ENCODE measurements at places on chromosomes 1 and 21.
A peak's percentile ranks its signal among the peaks of the same experiment; 100 is the strongest.

- DNase-seq: no peak
Measured at GRCh38 chr1:903305-903704, 20.4 kb upstream of the SAMD11 start.

DNA sequence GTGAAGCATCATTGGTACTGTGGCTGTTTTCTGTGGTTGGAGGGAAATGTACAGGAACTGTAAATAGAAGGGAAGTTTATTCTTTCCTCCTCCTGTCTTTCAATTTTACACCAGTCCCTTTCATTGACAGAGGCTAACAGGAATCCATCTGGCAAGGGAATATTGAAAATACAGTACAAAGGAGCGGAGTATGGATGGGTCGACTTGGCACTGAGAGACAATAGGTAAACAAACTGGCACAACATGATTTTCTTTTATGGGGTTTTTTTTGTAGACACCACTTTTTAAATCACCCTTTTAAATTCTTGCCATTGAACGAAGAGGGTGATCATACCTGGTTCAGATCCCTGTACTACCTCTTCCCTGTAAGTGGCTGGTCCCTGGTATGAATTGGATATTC, 341.3 kb downstream of the RWDD3 start:
- DNase-seq: no peak

DNA sequence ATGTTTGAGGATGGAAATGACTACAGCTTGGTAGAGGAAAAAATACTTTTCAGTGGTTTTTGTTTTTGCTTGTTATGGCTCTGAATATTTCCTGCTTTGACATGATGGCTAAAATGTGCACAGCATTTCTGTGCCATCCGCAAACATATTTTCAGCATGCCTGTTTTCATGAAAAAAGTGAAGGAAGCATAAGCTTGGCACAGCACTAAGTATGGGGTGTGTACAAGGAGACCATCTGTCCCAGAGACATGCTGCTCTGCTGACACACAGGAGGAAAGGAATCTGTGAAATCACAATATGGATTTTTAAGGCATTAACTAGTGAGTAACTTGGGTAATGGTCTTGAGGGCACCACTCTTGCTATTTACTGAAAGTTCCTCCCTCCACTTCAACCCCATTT, 595.5 kb downstream of the RWDD3 start:
- DNase-seq: no peak

DNA sequence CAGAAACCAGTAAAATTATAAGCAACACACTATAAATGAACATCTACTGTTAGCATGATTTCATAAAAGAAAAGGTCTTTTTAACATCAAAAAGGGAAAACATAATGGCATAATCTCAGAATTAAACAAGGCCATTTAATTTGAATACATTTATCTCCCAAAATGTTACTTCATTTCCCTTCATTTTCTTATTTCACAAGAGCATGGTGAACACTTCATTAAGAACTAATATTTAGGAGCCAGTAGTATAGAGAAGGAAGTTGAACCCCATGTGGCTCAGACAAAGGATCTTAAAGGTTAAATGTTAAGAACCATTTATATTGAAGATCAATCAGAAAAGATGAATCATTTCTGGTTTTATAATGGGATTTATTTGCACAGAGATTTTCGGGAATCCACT, 981.7 kb downstream of the TTLL7 start:
- DNase-seq: no peak

- no peak for DNase-seq
Measured at GRCh38 chr1:90778486-90778885, 61.4 kb upstream of the BARHL2 start.

DNA sequence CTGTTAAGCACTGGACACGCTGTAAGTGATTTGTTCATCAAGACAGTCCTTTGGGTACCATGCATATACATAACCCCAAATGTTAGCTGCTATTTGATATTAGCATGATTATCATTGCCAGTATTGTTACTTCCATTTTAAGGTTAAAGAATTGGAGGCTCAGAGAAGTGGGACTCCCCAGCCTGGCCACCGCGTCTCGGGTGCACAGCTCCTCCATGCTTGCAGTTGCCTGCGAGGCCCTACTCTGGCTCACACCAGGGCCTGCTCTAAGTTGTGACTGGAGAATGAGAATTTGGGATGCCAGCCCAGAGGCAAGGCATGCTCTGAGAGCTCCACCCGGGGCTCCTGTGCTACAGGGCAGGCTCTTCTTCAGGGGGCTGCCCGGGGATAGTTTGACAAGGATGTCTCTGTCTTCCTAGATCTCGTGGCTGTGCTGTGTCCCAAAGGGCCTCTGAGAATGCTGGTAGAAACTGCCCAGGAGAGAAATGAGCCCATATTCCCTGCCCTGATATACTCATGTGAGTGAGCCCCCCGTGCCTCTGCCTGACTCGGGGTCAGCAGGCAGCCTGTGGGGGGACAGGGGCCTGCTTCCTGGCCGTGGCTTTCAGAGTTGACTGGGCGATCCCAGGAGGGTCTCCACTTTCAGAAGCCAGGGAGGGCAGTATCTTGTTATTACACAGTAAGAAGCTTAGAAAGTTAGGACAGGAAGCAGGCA, 19.4 kb downstream of the PSEN2 start:
- DNase-seq: no peak

- DNase-seq: no peak
Measured at GRCh38 chr1:45033356-45033755, 21.3 kb downstream of the UROD start.

GRCh38 chr1:201022820-201023516, 546 bp downstream of the KIF21B start:
- DNase-seq: no peak

DNA sequence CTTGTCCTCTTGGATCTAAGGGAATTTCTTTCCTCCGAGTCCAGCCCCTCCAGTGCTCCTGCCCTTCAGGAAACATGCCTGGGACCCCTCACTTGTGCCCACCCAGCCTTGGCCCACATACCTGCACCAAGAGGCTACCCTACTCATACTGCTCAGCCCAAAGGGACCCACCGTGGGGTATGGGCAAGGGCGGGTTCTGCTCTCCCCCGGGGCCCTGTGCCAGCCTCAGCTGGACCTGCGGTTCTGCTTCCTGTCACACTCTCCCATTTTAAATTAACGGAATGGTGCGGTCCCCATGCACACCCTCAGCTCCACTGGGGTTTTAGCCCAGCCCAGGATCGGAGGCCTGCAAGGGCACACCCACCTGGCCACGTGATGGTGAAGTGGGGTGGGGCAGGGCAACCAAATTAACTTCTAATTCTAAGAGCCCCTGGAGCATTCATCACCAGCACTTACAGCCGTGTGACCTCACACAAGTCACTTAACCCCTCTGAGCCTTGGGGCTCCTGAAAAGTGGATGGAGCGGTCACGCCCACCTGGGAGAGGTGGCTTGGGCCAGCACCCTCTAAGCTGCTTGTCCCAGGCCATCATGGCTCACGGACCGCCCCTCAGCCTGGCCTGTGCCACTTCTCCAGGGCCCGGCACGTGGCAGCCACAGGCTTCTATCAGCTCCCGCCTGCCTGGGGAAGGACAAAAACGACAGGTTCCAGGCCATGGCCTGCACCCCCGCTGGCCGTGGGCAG, 28.3 kb downstream of the TP73 start:
- DNase-seq: no peak

DNA sequence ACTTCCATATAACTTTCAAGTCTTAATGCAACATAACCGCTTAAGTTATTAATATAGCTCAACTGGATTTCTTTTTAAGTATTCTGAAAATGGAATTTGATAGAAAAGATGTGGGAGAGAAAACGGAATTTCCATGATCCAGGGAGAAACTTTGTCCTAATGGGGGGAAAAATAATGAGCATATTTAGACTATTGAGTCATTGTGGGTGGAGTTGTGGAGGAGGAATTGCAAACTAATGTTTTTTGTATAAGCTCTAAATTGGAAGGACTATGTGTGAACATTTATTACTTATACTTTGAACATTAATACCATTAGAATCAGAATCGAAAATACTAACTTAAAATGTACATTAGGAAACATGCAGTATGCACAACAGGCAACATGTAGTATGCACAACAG, 159.9 kb upstream of the NEGR1 start:
- peak; percentile 15 for DNase-seq

GRCh38 chr1:173888749-173889148, 20.6 kb downstream of the ZBTB37 start:
- DNase-seq: no peak

- DNase-seq: no peak
Measured at GRCh38 chr1:65995336-65995735, 202.6 kb downstream of the PDE4B start.

DNA sequence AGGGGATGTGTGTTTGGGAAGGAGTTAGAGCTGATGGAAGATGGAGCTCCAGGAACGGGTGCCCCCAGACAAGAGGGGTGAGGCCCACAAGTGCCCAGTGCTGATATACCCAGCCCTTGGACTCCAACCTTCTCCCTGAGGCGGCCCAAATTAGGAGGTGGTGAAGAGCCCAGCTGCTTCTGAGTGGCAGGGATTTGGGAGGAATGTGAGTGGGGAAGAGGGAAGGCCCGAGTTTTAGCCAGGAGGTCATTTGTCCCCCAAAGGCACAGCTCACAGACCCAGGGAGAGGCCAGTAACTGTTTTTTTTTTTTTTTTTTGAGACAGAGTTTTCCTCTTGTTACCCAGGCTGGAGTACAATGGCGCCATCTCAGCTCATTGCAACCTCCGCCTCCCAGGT, 1.2 kb upstream of the PADI2 start:
- DNase-seq: no peak

DNA sequence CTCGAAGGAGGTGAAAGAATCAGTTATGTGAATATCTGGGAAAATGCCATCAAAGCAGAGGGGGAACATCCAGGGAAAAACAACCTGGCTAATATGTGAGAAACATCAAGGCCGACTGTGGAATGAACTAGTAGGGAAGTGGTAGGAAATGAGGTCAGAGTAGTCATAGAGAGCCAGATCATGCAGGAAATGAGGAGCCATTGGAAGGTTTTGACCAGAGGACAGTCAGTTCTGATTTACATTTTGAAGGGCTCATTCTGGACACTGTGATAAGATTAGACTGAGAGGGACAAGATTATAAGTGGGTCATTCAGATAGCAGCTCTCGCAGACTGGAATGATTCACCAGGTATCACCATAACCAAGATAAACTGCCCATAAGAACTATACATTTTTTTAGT, 63.7 kb downstream of the SYT14 start:
- DNase-seq: no peak

All from HFFc6 (cell line).